ENCODE measurements at places on chromosomes 3 and 15.

- DNase-seq, result no peak
Measured at GRCh38 chr3:58530354-58530865, 6.6 kb downstream of the ACOX2 start.

DNA sequence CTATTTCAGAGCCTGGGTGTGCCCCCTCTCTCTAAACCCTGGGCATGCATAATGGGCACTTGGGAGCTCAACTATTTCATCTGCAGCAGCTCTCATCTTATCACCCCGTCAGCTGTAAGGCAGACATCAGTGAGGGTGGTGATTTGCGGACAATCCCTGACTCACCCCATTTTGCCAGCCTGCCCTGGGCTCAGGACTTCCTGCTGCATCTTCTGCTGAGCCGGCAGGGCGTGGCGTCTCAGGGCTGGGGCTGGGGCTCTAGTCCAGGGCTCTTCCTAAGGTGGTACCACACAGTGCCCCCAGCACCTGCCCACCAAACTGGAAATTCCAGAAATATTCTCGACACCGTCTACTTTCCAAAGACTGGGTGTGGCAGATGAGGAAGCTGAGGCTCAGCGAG, 925 bp upstream of the PSTPIP1 start:
- no peak for DNase-seq

GRCh38 chr3:163450698-163451097, 1627.6 kb downstream of the SI start:
- no peak for DNase-seq

- no peak for DNase-seq
Measured at GRCh38 chr3:87191175-87191574, 35.9 kb upstream of the CHMP2B start.

- DNase-seq, result no peak
Measured at GRCh38 chr3:179236669-179237301, 14.1 kb downstream of the KCNMB3 start.

DNA sequence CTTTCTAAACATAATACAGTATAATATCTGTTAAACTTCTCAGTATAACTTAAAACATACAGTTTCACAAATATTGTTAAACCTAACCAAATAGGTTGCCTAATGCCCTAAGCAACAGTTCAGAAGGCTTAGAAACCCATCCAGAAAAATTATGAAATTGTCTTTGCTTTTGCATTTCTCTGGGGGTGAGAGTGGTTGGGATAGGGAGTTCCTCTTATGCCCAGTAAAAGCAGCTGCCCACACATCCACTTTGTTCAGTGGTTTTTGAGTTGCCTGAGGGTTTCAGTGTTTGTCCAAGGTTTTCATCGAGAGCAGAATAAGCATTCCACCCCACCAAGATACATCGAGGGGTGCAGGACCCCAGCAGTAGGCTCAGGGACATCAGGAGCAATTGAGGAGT, 179.4 kb downstream of the CDIN1 start:
- no peak for DNase-seq

DNA sequence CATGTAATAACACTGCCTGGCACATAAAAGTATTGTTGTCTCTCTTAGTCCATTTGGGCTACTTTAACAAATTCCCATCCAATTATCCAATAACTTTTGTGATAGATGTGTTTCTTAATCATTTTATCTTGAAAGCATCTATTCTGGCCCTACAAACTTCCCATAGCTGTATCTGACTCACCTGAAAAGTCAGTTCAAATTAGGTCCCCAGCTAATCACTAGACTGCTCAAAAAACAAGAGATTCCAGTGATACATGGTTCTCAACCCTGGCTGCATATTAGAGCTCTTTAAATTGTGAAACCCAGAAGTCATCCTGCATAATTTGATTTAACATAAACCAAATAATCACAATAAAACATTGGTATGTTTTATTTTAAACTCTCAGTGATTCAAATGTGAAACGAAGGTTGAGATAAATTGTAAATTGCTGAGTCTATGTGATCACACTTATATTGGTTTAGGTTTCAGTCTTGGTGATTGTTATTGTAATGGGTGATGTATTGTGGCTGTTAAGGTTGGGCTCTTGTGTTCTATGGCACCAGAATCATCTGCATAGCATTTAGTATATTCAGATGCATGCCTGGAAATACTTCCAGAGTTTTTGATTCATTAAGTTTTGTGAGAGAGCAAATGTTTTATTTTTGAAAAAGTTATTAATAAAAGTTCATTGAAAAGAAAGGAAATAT, 268.9 kb upstream of the KCNMB2 start:
- no peak for DNase-seq

DNA sequence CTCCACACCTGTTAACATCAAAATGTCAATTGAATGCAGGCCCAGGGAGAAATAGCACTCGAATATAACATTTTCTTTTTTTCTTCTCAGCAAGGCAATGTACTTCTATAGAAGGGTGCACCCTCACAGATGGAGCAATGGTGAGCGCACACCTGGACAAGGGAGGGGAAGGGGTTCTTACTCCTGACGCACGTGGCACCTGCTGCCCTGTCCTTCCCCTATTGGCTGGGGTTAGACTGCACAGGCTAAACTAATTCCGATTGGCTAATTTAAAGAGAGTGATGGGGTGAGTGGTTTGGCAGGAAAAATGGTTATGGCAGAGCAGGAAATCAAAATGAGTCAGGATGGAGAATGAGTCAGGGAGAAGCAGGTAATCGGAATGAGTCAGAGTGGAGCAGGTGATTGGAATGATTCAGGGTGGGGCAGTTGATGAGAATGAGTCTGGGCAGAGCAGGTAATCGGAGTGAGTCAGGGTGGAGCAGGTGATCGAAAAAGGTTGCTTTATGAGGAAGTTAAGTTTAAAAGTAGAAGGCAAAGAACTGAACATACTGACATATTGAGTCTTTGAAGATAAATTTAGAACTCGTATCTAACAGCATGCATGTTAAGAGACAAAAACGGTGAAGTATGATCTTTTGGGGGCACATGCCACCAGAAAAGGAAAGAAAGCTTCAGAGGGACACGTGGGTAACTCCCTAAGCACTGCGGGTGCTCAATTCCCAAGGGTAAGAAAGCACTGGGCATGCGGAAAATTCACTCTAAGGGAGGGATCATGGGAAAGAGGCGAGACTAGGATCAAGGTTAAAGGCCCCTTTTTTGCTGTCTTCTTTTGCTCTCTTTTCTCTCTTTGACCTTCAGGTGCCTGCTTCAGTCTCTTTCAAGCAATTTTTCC, 72.9 kb upstream of the GALNT15 start:
- DNase-seq, result no peak

DNA sequence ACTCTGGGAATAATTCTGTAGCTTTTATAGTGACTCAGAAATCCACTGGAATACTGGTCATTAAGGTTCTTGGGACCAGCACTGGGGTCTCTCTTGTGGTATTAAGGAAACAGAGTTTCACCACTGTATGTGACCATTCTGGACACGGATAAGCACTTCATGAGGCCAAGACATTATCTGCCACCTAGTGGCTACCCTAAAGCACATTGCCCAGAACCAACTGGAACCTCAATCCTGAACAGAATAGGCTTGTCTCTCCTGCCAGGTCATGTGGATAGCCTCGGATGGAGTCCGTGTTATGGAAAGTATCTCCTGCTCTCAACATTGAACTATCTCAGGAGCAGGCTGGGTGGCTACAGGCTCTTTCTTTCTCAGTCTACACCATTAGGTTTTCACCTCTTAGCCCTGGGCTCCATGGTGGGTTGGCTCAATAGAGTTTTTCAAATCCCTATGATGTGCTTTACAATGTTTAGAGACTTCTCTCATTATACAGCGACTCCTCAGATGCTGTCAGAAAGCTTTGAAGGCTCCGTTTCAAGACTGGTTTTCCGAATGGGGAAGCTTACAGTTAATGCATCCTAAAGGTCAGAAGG, 167.6 kb upstream of the ST8SIA2 start:
- DNase-seq, result no peak

GRCh38 chr15:70362886-70363285, 265.2 kb upstream of the TLE3 start:
- peak; percentile 19 for DNase-seq

DNA sequence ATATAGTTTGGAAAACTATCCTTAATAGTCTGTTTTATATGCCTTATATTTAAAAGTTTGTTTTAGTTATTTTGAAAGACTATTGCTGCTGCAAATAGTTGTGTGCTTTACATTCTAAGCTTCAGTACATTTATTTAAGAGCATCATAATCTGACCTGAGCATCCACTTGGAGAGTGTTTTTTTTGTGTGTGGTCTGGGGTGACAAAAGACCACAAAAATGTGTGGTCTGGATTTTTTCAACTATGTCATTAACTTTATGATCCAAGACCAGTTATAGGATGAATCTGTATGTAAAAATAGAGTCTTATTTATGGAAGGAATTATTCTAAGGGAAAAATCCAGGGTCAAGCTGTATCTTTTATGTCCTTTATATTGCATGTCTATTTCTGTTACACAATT, 77.4 kb downstream of the SLTM start:
- no peak for DNase-seq

DNA sequence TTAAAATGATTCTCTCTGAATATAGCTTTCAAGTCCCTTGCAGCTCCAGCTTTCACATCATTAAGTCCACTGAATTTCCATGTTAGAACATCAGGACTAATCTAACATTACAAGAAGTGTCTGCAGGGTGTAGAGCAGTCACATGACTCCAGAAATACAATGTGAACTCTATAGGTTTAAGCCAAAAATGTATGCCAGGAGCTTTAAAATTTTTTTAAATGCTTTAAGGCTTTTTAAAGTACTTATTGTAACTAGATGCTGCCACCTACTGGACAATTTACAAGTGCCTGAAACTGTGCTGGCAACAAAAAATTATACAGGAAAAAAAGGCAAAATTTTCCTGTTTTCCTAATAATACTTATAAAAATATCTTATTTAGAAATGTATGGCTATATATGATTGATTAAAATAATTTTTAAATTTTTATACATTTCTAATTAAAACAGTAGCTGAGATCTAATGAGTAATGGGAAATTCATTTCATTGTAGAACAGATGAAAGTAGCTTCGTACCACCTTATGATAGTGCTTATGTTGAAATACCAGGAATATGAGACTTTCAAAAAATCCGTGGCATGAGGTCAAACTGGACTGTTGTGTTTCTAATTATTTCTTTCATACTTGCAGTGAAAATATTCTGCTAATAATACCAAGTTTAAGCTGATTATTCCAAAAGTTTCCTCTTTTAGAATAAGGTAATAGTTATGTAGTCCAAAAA, 25.7 kb downstream of the FSIP1 start:
- no peak for DNase-seq

GRCh38 chr3:45355351-45355750, 33.0 kb upstream of the LARS2 start:
- DNase-seq, result no peak

- no peak for DNase-seq
Measured at GRCh38 chr3:111333642-111334041, 208.4 kb upstream of the CD96 start.

GRCh38 chr15:62209821-62210220, 44.7 kb upstream of the C2CD4B start:
- DNase-seq, result no peak

- peak; percentile 30 for DNase-seq
Measured at GRCh38 chr15:60590935-60591495, 112.1 kb upstream of the ICE2 start.

GRCh38 chr15:70030851-70031250, 66.9 kb downstream of the TLE3 start:
- DNase-seq, result no peak

DNA sequence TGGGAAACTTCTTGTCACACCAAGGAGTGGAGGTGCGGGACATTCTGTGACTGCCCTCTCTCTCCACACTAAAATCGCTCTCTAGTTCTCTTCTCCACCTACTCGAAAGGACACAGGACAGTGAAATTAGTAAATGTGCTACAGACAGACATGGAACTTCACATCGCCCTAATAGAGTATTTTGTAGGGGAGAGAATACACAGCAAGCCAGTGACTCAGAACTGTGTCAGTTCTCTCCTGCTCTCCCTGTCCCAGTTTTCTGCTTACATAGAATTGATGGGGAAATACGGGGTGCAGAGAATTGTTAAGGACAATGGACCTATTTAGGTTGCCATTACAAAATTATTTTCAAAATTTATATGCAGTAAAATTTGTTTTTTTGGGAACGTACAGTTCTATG, 159.6 kb upstream of the GADL1 start:
- no peak for DNase-seq

DNA sequence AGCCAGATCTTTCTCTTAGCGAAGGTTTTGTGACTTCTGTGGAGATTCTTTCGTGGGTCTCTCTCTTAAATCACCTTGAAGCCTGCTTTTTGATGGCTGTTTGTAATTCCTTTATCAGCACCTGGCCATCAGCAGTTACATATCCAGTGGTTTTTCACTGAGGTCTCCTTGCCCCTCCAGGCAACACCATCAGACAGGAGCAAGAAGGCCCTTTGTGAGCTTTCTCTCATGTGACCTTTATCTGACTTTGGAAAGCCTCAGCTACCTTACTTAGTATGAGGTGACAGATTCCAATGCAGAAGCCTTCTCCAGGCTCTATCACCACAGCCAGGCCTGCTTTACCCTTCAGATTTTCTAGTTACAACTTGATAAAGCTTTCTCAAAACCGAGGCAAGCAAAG, 30.0 kb upstream of the P3H2 start:
- no peak for DNase-seq

- DNase-seq, result no peak
Measured at GRCh38 chr15:90171623-90172022, 29.5 kb upstream of the SEMA4B start.

- no peak for DNase-seq
Measured at GRCh38 chr3:183427196-183427875, 1.1 kb downstream of the MCF2L2 start.

- no peak for DNase-seq
Measured at GRCh38 chr3:193574488-193575070, 18.4 kb upstream of the OPA1 start.

DNA sequence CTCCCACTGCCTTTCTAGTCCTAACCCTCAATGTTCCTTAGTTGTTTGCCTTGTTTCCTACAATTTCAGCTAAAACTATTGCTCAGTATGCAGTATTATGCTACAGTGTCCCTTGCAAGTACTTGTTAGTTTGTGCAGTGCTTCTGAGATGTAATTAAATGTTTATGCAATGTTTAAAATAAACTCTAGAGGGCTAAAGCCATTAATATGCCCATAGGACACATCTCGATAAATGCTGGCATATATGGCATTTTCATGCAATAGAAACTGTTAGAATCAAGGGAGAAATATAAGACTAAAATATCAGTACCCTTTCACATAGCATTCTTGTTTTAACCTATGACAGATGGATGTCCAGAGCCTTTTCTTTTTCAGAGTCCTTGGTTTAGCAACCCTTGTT, 59.8 kb upstream of the ACKR4 start:
- DNase-seq, result no peak

All from CD4-positive, alpha-beta T cell (primary cell).